ENCODE measurements at places on chromosomes 13 and 19.

- no peak for DNase-seq
These were observed 4.1 kb upstream of the PNKP start for GRCh38 chr19:49871349-49871985.

GRCh38 chr19:45502111-45502510 is 3.9 kb downstream of the PPM1N start:
- DNase-seq, result no peak

DNA sequence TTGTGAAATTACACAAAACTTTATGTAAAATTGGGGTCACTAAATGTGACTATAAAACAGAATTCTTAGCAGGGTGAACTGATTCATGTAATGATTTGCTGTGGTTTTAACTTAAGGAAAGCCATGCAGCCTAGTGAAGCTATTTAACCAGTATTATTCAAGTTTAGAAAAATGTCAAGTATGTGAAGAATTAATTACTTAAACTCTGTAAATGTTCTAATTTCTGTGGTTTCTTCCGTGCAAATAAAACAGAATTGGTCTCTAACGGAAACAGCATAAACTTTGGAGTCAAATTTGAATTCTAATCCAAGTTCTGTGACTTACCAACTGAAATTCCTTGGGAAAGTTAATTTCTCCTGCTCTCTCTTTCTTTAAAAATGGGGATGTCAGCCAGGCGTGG is 13.3 kb downstream of the CDC16 start:
- no peak for DNase-seq

- no peak for DNase-seq
These were observed 173.6 kb downstream of the NUFIP1 start for GRCh38 chr13:44815623-44816022.

DNA sequence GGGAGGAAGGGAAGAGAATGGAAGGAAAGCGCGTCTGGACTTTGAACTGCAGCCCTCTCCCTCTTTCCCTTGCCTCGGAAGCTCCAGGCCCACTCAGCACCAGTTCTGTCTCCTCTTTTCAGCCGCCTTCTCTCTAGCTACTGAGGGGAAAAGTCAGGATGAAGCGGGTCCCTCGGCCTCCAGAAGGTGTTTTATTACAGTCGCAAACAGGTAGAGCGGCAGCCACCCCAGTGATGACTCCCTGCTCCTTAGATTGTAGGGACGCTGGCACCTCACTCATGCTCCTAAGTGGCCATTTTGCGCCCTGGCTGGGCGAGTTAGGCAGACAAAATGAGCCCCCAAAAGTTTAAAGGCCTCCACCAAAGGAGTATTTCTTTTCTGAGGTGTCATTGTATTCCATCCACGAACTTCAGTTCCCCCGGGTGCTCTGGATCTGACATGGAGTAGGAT is 954 bp upstream of the STK24 start:
- no peak for DNase-seq

Data from right lung (tissue), 10 donors.